Endothelial cell (in vitro differentiated cells): ENCODE measurements at places on chromosomes 16 and 17.

- DNase-seq = no peak
These were observed 66.6 kb upstream of the RPH3AL start for GRCh38 chr17:419073-419735.

- no peak for DNase-seq
These were observed 33.8 kb upstream of the PHLPP2 start for GRCh38 chr16:71758293-71758760.

- DNase-seq = no peak
These were observed 61.9 kb upstream of the CIBAR2 start for GRCh38 chr16:85173981-85174751.

DNA sequence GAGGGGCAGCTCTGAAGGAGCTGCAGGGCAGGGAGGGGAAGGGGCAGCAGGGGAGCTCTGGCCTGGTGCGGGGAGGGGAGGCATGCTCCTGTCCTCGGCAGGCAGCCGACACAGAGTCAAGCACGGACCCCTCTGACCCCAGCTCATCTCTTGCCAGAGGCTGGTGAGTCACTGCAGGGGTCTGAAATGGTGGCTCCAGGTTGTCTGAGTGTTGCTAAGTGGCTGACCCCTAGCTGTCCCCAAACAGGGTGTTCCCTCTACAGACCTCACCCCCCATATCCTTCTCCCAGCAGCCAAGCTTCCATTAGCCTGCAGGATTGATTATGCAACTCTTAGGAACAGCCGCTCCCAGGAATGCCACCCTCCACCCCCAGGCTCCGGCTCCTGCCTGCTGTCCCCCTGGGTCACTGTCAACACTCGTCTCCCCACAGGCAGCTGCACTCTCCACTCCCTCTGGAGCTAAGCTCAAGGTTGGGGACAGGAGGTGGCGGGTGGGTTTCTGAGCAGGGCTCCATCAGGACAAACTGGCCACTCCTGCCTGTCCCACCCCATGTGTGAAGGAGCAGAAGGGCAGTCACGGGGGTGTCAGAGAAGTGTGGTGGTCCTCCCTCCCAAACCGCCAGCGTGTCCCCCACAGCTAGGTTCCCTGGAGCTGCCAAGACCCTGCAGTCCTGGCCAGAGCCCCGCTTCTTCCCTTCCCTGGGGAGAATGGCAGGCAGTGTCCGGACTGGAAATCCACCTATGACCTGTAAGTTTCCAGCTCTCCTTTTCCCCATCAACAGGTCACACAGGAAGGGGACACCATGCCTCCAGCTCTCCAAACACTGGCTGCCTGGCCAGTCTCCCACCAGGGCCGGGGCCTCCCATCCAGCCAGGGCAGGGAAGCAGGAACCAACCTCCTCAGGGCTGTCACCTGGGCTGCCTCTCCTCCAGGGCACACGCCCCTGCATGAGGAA lies 1.0 kb downstream of the MYLK3 start:
- DNase-seq = no peak

GRCh38 chr17:18250259-18250658 lies 8.3 kb downstream of the FLII start:
- no peak for DNase-seq

- DNase-seq = no peak
These were observed 256.1 kb downstream of the IRX3 start for GRCh38 chr16:54030451-54030850.

GRCh38 chr17:66547151-66547865 lies 244.9 kb downstream of the PRKCA start:
- DNase-seq = no peak

- no peak for DNase-seq
These were observed 14.2 kb downstream of the BANP start for GRCh38 chr16:87965417-87965816.

GRCh38 chr17:69967910-69968411 lies 107.1 kb upstream of the KCNJ16 start:
- DNase-seq = no peak

GRCh38 chr16:22313876-22314470 lies 16.8 kb downstream of the POLR3E start:
- DNase-seq = no peak

- DNase-seq = no peak
These were observed 10.2 kb downstream of the COX4I1 start for GRCh38 chr16:85809645-85810044.

- no peak for DNase-seq
These were observed 34.5 kb downstream of the USP7 start for GRCh38 chr16:8929086-8929748.

DNA sequence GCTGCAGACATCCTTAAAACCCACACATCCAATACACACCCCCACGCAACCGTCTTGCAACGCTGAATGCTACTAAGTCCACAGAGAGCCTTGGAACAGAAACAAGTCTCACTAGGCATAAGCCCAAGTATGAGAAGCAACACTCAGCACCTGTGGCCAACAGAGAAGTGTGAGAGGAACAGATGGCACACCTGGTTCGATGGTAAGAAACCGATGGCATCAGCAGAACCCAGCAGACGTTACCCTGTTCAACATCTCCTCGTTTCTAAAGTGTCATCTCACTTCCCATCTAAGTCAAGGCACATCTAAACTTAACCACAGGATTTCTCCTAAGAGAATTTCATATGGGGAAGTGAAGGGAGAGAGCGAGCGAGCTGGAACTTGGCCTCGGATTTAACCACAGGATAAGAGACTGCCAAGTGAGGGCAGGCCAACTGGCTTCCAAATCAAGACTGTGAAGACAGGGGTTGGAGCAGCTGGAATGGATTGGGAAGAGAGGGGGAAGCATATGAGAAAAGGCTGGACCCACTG lies 41.0 kb downstream of the NXPH3 start:
- no peak for DNase-seq

DNA sequence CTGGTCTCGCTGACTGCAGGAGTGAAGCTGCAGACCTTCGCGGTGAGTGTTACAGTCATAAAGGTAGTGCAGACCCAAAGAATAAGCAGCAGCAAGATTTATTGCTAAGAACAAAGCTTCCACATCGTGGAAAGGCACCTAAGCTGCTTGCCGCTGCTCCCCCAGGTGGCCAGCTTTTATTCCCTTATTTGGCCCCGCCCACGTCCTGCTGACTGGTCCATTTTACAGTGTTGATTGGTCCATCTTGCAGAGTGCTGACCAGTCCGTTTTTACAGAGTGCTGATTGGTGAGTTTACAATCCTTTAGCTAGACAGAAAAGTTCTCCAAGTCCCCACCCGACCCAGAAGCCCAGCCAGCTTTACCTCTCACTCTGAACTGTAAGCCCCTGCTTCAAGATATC lies 227.8 kb downstream of the ABCC12 start:
- DNase-seq = no peak

DNA sequence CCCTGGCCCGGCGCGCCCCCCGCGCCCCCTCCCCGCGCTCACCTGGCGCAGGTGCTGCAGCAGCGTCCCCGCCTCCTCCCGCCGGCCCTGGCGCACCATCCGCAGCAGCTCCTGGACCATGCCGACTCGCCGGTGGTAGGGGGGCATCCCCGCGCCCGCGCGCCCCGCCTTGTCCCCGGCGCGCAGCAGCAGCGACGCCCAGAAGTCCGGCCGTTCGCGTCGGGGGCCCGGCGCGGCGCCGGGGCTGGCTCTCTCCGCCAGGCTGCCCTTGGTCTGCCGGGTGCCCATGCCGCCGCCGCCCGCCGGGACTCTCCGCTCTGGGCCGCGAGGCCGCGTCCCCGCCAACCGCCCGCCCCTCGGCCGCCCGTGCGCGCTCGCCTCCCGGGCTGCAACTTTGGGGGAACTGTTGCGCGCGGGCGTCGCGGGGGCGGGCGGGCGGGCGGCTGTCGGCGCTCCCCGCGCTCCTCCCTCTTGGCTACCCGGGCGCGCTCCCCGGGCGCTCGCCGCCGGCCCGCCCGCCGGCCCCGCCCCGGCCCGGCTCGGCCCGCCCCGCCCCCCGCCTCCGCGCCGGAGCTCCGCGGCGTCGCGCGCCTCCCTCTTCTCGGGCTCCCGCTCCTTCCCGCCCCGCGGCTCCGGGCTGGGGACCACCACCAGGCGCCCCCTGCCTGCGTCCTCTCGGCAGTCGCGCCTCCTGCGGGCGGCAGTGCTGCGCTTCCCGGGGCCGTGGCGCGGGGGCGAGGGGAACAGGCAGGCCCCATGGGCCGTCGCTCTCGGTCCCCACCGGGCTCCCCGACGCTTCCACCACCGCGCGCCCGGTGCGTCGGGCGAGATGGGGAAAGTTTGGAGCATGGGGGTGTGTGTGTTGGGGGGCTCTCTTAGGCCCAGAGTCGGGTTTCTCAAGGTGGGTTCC lies at the start of gene LRRC75A:
LRRC75A (minus strand) TSS at position 491 of the 910 bp plus-strand sequence; CDS start at position 288, 203 bp downstream.
- DNase-seq = peak; percentile 51

- DNase-seq = no peak
These were observed 5.6 kb downstream of the JPH3 start for GRCh38 chr16:87607871-87608270.

DNA sequence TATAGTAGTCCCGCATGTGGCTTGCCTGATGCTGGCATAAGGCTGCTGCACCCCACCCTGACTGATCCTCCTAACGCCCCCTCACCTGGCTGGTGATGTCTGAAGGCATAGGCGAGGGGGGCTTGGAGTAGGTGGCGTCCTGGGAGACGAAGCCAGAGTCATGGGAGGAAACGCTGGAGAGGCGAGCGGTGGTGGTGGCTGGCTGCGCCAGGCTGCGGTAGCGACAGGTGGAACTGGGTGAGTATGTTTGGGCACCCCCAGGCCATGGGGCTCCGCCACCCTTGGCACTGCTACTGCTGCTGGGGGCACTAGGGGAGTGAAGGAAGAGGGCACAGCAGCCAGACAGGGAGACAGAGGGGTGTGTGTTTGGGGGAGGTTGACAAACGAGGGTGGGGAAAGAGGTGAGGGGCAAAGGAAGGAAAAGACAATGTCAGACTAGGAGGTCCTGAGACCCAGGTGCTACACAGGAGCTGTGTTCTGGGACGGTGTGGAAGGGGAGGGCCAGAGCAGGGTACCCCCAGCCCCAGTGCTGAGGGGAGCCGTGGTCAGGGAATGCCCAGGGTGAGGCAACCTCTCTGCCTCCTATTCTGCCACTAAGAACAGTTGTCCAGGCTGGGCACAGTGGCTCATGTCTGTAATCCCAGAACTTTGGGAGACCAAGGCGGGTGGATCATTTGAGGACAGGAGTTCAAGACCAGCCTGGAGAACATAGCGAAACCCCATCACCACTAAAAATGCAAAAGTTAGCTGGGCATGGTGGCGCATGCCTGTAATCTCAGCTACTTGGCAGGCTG lies 11.4 kb downstream of the MTSS2 start:
- DNase-seq = no peak

- DNase-seq = no peak
These were observed 44.1 kb downstream of the NXN start for GRCh38 chr17:935485-935884.

GRCh38 chr16:78976212-78976611 lies 624.3 kb downstream of the MAF start:
- DNase-seq = no peak

DNA sequence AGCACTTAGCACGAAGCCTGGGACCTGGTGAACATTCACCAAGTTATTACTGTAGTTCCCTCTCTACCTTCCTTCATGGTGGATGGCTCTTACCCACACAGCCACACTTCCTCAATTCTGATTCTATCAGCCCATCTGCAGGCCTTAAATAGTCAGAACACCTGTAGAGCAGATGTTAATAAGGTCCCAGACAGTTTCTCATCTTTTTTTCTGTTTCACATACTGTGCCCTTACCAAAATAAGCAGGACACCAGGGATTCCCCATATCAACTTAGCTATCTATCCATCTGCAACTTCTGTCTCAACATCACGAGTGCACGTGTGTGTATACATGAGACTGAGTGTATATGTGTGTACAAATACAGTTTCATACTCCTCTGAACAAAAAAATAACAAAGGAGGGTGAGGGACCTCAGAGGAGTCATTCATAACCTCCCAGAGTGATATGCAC lies 2.8 kb downstream of the RECQL5 start:
- DNase-seq = no peak

GRCh38 chr16:80369138-80369958 lies 171.4 kb upstream of the DYNLRB2 start:
- DNase-seq = peak; percentile 24

- no peak for DNase-seq
These were observed 35.8 kb downstream of the LITAF start for GRCh38 chr16:11550791-11551498.

GRCh38 chr16:67928561-67929364 lies 2.9 kb downstream of the CTRL start:
- DNase-seq = peak; percentile 76

DNA sequence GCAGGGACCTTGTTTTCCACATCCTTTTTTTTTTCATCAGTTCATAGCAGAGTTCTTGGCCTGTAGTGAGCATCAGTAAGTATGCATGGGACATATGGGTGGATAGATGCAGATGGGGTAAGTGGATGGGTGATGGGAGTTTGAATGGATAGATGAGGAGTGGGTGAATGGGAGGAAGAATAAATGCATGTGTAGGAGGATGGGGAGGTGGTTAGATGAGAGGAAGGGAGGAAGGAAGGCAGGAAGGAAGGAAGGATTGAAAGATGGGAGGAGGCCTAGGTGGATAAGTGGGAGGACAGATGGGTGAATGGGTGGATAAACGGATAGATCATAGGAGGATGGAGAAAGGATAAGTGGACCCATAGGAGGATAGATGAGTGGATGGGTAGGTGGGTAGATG lies 3.9 kb upstream of the BEAN1 start:
- DNase-seq = no peak

- no peak for DNase-seq
These were observed 103.0 kb downstream of the ZFHX3 start for GRCh38 chr16:72944757-72945485.

- no peak for DNase-seq
These were observed 9.7 kb upstream of the CLEC18A start for GRCh38 chr16:69941251-69942098.

DNA sequence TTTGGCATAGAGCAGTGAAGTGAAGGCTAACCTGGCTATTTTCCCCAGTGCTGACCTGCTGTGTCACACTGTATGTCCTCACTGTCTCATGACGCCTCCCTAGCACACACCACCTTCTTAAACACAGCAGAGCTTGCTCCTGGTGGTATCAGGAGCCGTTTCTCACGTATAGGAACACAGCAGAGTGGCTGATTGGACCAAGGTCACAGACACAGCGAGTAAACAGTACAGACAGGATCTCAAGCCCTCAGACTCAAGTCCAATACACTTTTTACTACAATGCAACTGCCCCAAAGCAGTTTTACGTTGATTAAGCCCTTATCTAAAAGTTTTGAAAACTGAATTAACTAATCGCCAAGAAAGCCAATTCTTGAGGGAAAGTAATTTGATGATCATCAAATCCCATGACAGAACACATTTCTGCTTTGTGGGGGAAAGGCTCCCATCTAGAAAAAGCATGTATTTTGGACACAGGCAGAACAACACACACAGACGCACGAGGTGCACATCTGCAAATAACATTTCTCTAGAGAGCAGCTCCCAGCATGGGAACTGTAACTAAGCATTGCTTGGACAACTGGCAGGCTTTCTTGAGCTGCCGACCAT lies 15.2 kb downstream of the ARHGAP17 start:
- no peak for DNase-seq

- DNase-seq = no peak
These were observed 12.1 kb upstream of the ZNF423 start for GRCh38 chr16:49867796-49868668.

GRCh38 chr16:11627822-11628457 lies 40.3 kb upstream of the SNN start:
- DNase-seq = no peak

- DNase-seq = peak; percentile 42
These were observed 985 bp upstream of the SLFN12 start for GRCh38 chr17:35433075-35433894.
